Mammary epithelial cell (primary cell): ENCODE measurements at places on chromosomes 5 and 9.

DNA sequence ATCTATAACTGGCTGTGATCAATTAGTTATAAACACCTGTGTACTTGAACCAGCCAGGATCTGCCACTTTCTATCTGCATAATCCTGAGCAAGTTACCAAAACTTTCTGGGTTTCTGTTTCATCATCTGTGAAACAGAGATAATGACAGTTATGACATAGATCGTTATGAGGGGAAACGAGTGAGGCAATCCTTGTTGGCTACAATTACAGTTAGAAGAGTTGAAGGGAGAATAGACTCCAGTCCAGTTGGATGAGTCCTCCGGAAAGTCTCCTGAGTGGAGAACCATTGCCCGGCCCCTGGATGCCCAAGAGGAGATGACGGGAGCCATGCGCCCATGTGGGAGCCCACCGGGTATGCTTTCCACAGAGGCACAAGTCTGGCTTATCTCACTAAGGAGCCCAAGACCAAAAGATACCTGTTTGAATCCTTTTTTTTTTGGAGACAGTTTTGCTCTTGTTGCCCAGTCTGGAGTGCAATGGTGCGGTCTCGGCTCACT is 4.5 kb downstream of the PDE6A start:
- DNase-seq, result peak; percentile 81

DNA sequence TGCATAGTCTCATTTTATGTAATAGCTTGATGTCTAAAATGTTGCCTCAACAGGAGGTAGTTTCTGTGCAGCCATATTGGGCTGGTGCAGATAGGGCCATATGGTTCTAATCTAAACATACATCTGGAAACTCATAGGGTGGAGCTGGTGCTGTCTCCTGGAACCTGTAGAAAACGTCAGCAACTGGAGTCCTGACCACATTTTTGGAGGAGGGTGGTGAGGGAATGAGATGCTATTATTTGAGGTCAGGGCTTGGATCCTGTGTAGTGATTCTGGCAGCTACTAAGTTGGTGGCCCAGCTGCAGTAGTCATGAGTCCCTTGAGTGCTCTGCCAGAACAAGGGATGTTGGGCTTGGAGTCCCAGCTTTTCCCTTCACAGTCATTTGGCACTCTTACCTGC is 14.1 kb downstream of the MAN2A1 start:
- DNase-seq, result no peak

DNA sequence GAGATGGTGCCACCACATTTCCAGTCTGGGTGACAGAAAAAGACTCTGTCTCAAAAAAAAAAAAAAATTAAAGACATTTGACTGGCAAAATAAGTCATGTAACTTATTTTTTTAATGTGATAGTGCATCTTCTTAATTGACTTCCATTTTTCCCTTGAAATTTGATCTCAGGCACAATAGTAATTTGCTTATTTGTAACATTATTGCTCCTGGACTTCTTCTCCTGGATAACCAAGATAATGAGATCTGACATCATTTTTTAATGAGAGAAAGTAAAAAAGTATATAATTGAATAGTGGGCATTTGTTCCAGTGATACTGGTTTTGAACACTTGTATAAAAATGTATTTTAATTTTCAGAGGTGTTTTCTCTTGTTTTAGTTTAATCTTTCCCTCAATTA is 3.5 kb downstream of the ARHGEF28 start:
- DNase-seq, result no peak

GRCh38 chr9:116654059-116654355 is 33.1 kb upstream of the TRIM32 start:
- no peak for DNase-seq

GRCh38 chr5:1886846-1887587 is 4.3 kb upstream of the IRX4 start:
- peak; percentile 53 for DNase-seq

DNA sequence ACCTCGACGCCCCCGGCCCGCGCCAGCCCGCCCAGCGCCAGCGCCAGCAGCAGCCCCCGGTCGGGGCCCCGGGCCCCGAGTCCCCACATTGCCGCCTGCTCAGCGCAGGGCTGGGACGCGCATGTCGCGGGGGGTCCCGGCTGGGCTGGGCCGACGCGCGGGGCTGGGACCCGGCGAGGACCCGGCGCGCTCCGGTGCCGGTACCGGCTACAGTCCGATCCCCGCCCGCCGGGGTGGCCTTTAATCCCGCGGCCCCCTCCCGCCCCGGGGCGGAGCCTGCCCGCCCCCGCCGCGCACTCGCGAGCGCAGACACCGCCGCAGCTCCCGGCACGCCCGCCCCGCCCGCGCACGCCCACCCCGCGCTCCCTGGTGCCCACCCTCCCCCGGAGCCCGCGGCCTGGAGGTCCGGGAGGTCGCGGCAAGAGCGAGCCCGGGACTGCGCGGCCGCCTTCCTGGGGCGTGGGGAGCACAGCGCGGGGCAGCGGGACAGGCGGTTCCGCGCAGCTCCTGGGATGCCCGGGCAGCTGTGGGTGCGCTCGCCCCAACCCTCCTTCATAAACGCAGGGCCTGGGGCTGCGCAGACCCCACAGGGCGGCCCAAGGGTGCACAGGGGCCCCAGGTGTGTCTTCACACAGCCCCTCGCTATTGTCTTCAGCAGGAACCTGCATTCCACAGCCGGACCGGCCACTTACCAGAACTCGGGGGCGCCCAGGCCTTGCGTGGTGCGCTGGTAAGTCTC is at the start of gene SLC9A3:
Gene SLC9A3 (minus strand): TSS at position 216 of the 739 bp plus-strand sequence.
- DNase-seq, result no peak

DNA sequence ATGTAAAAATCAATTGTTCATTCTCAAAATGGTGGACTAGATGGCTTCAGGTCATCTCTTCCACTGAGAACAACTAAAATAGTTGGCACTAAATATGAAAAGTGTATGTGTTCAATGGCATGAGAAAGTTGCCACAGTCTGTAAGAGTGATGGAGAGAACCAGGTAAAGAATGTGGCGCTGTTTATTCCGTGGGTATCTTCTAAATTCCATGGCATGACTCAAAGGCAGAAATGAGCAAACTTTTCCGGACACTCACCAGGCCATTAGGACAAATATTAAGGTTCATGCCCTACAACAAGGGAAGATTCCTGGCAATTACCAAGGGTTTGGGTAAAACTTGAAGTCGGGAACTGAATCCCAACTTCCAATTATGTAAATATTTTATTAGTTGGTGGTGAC is 825.4 kb upstream of the CDH6 start:
- DNase-seq, result no peak

DNA sequence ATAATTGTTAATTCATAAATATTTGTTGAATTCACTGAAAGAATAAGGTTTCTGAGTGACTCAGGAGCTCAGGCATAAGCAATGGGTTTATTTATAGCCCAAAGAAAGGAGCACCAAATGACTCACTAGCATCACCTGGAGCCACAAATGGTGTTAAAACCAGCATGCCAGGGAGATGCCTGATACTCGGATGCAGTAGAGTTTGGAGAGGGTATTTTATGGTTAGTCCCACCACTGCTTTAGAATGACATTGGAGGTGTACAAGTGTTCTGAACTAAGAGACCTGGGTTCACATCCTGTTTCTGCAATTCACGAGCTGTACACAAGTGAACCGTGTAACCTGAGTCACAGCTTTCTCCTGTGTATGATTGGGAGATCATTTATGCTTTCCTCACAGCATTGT is 25.2 kb downstream of the CCL28 start:
- peak; percentile 70 for DNase-seq

DNA sequence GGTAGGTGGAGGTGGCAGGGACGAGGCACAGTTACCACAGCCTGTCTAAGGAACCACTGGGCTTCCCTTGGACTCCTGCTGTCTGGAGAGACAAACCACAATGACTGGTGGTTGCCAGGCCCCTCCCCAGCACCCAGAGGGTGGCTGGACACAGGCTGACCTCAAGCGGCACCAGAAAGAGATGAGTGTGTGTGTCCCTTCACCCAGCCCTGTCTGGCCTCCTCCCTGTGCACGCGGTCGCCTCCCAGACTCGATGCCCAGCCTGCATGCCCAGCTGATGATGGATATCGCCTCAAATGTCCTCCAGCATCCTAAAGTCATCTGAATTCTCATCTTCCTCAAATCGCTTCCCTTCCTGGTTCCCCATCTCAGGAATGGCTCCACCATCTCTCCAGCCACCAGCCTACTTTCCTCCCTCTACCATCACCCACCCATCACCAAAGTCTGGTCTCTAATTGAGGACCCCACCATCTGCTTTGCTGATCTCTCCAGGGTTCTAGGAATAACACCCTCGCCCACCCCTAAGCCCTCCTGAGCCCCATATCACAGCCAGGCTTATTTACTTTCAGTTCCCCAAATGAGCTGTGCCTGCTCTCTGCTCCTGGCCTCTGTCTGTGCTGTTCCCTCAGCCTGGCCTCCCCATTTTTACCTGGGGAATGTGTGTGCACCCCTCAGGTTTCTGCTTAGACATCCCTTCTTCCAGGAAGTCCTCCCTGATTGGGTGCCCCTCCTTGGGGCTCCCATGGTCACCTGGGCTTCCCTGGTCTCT is 52.5 kb upstream of the GGTA1 start:
- DNase-seq, result no peak

DNA sequence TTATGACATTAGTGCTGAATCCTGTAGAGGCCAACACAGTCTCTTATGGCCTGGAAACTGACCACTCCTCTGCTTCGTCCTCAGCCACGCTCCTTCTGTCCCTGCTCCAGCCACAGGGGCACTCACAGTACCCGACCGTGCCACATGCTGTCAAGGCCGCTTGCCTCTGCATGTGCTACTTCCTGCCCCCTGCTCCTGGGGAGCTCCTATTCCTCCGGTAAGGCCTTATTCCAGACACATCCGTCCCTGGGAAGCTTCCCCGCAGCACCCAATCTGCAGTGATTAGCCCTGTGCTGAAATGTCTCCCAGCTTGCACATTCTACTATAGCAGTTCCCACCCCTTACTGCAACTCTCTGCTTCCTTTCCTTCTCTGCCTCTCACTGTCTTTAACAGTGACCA is 187.5 kb downstream of the CRB2 start:
- DNase-seq, result no peak

DNA sequence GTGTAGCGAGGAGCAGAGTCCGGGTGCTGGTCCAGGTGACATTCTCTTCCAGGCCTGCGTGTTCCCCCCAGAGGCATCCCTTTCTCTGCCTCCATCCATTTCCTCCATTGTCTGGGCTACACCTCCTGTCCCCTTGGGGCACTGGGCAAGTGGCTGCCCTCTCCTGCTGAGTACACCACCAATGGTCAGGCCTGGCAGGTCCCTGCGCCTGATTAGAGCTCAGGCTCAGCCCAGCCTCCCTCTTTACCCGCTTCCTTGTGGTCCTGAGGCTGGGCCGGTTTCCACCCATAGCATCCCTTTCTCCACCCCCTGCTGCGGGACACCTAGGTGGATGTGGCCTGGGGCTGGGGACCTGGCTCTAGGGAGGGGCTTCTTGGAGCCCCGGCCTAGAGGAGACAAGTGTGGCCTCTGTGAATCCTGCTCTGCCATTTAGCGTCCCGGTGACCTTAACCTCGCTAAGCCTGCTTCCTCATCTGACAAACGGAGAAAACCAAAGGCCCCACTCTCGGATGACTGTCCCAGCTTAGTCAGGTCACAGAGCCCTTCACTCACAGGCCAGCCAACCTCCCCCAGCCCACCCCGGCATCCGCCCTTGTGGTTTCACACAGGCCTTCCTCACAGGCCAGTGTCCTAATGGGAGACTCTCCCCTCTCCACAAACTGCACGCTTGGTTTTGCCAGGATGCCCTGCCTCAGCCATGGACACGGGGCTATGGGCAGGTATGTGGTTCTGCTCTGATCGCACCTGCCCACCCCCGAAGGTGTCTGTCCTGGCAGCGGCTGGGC is 12.9 kb downstream of the DOLPP1 start:
- no peak for DNase-seq

- DNase-seq, result peak; percentile 72
Observed at GRCh38 chr9:75903785-75904360, 13.4 kb downstream of the PCSK5 start.

GRCh38 chr5:132486318-132487094 is 4.1 kb downstream of the IRF1 start:
- no peak for DNase-seq

GRCh38 chr5:180324601-180324950 is 28.6 kb downstream of the GFPT2 start:
- DNase-seq, result no peak

DNA sequence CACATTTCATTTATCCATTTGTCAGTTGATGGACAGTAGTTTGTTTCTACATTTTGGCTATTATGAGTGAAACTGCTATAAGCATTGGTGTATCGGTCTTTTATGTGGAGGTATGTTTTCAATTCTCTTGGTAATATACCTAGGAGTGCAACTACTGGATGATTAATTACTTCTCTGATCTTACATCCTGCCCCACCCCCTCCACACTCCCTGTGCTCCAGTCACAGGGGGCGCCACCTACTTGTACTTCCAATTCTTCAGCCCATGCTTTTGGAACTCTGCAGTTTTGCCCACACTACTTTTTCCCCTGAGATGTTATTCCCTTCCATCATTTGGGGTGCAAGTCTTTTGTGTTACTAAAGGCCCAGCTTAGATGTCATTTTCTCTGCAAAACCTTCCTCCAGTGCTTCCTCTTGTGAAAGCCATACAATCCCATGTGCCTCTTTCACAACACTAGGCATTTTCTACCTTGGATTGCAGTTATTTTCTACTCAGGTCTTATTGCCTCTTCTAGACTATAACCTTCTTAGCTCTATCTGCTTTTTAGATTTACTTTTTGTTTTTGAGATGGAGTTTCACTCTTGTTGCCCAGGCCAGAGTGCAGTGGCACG is 42.1 kb downstream of the SEC61B start:
- no peak for DNase-seq

DNA sequence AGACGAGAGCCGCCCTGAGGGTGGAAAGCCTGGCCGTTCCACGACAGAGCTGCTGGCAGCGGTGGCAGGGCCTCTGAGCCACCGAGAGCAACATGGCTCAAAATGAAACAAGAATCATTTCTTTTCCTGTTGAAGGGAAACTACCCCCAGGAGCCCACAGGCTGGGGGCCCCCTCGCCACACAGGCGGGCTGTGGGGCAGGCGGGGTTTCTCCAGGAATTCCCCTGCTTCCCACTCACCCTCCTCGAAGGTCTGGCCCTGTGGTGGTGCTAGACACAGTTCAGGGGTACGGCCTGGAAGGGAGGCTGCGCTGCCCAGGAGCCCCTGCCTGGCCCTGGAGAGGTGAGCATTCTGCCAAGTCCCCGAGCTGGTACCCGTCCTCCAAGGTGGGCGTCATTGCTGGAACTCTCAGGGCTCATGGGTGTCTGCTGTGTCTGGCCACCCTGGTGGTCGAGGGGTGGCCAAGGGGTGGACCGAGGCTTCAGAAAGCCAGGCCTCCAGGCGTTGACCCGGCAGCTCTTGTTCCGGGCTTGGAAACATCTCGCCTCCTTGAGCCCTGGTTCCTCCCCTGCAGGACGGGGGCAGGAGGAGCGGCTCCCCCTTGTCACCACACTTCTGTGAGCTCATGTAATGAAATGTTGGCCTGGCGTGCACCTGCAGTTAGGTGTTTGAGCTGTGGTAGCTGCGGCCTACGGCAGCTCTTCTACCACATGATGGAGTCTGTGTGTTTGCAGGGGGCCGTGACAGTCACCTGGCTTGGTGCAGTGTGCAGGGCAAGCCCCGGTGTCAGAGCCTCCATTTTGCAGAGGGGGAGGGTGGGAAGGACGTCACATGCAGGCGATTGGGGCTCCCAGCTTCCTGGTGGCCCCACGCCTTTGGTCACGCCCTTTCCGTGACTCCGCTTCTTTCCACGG is 65.3 kb downstream of the RXRA start:
- no peak for DNase-seq
